ENCODE measurements at places on chromosomes 3 and 15.

DNA sequence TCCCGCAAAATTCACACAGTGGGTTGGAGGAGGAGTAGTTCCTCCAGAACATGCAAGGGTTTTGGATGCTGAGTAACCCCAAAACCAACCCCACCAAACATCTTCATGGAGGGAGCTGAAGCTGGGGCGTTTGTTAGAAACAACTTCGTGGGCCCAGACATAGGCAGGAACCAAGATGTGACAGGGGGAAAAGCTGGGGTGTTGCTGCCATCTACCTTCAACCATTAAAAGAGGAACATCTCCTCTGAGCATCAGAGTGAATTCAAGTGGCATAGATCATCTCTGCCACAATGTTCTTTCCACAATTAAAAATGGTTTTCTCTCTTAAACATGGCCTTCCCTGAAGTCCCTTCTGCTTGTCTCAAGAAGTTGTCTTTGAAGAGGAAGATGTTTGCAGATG is 20.5 kb downstream of the SIDT1 start:
- DNase-seq = no peak

DNA sequence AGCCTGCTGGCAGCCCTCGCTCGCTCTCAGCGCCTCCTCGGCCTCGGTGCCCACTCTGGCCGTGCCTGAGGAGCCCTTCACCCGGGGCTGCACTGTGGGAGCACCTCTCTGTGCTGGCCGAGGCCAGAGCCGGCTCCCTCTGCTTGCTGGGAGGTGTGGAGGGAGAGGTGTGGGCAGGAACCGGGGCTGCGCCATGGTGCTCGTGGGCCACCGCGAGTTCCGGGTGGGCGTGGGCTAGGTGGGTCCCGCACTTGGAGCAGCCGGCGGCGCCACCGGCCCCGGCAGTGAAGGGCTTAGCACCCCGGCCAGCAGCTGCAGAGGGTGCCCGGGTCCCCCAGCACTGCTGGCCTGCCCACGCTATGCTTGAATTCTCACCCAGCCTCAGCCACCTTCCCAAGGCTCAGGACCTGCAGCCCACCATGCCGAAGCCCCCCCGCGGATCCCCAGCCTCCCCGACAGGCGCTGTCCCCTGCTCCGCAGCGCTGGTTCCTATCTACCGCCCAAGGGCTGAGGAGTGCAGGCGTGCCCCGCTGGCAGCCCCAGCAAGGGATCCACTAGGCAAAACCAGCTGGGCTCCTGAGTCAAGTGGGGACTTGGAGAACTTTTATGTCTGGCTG is 863.3 kb downstream of the IGSF11 start:
- no peak for DNase-seq

DNA sequence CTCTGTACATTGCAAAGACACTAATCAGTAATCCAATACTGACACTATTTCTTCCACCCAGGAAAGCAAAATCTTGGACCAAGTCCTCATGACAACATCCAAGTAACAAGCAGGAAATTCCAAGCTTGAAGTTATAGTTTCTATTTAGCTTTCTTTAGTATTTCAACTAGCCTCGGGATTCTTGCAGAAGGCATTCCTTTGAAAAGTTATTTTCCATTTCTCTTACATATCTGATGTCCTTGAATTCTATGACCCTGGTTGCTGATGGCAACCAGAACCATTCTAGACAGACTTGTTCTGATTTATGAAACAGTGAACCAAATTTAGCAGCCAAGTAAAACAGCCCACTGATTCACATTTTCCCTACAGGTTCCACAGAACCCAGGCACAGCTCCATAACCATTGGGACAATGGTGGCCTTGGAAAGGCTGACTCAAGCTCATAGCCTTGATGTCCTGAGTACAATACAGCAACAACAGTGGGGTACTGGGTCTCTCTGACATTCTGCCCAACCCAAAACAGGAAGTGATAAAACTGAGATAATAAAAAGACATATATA is 26.5 kb downstream of the P3H2 start:
- DNase-seq = no peak

GRCh38 chr15:100394736-100395440 is 53.1 kb upstream of the ADAMTS17 start:
- no peak for DNase-seq

DNA sequence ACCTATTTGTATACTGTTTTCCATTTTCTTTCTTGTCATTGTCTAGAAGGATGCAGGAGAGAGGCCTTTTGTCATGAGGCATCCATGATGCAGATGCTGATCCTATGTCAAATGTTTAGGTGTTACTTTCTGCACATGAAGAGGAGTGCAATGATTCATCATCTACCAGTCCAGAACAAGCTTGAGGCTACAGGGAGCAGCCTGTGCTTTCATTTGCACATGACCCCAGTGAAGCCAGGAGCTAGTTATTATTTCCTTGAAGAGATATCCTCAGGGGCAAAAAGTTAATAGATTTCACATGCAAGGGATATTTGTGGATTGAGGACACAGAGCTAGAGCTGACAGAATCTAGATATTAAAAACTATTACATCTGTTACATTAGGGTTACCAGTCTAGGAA is 204.4 kb upstream of the TGFBR2 start:
- no peak for DNase-seq

DNA sequence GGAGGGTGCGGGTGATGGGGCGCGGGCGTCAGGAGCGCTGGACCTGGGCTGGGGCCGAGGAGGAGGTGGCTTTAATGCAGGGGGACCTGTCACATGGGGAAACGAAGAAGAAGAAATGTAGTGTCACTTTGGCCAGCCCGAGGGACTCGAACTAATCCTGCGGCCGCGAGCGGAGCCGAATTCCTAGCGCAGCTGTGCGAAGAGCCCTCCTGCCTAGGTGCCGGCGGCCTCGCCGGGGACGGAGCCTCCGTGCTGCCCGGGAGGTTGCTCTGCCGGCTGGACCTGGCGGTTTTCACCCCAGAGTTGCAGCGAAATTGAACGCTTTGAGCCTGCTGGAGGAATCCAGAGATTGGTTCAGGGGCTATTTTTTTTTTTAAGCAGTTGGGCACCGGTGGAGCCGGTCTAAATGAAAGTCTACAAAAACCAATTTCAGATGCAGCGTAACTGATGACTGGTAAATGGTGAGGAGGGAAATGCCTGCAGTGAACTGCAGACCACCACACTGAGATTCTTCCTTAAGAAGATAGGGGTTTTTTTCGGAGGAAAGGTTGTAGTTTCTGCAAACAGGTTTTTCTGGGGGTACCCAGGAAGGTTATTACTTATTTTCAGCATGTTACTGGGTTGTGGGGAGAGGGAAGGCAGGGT is 662 bp downstream of the TMEM108 start:
- DNase-seq = no peak

- DNase-seq = no peak
These were observed 93.4 kb downstream of the THRB start for GRCh38 chr3:24401090-24401810.

- no peak for DNase-seq
These were observed 24.3 kb downstream of the PDZRN3 start for GRCh38 chr3:73600293-73600938.

- no peak for DNase-seq
These were observed 44.2 kb downstream of the SMAD6 start for GRCh38 chr15:66746231-66746605.

DNA sequence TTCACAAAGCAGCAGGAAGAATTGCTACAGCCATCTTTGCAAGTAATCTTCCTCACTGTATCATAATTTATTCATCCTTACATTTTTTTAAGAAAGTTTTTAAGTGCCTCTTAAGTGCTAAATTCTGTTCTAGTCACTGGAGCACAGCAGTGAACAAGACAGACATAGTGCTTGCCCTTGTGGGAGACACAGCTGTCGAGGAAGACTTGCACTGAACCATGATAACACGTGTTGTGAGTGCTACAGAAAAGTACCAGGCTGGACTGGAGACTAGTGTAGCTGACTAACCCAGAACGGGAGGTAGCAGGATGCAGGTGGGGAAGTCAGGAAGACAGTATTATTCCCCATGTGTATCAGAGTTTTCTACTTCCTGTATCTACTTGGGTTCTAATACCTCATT is 300.6 kb downstream of the TBL1XR1 start:
- no peak for DNase-seq

DNA sequence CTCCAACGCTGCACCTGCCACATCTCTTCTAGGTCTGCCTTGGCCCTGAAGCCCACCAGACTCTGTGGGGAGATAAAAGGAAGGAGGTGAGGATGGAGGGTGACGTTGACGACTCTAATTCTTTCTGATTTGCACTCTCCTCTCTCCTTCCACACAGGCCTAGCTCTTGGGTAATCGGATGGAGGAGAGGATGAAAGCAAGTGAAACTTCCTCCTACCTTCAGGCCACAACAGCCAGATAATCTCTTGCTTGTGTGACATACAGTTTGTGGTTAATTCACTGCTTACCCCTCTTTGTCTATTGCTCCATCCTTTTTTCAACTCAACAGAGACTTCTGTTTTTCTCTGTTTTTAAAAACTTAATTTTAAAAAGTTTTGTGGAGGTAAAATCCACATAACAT is 208.1 kb downstream of the SV2B start:
- DNase-seq = no peak

DNA sequence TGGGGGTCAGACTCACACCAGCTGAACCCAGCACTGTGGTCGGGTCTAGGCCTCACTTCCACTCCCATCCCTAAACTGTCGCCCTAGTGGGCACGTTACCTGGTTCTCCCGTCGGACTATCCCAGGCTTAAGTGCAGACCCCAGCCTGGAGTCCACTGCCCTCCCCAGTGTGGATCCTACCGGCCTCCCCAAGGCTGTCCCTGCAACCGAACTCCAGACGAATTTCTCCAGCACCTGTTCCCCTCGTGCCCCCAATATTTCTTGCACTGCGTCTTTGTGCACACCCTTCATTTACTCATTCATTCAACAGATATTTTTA is 26.5 kb downstream of the SLC41A3 start:
- DNase-seq = no peak
